RCC 7860 (cell line): ENCODE measurements at places on chromosomes 12 and 14.
A peak's percentile ranks its signal among the peaks of the same experiment; 100 is the strongest.

- DNase-seq, result peak; percentile 59
These were observed 6.0 kb upstream of the IL22 start for GRCh38 chr12:68259318-68259940.

- no peak for DNase-seq
These were observed 88.3 kb downstream of the STON2 start for GRCh38 chr14:81311778-81312177.

- no peak for DNase-seq
These were observed 151.0 kb upstream of the KRAS start for GRCh38 chr12:25401547-25402345.

DNA sequence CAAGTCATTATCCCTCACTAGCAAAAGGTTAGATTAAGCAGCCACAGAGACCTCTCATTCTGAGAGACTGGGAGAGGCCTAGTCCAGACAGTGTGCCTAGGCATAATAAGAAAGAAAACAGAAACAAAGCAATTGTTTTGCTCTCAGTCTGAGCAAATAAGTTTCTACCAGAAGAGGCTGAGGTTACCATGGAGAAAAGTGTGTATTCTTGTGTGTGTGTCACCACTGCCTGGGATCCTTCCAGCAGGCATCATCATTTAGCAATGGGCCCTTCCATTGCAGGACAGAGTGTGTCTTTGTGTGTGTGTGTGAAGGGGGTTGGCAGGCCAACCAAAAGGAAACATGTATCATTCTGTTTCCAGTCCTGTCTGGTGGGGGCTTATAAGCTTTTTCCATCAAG, 3.7 kb downstream of the EFS start:
- no peak for DNase-seq

- DNase-seq, result no peak
These were observed 317.6 kb downstream of the CCDC91 start for GRCh38 chr12:28507867-28508266.

DNA sequence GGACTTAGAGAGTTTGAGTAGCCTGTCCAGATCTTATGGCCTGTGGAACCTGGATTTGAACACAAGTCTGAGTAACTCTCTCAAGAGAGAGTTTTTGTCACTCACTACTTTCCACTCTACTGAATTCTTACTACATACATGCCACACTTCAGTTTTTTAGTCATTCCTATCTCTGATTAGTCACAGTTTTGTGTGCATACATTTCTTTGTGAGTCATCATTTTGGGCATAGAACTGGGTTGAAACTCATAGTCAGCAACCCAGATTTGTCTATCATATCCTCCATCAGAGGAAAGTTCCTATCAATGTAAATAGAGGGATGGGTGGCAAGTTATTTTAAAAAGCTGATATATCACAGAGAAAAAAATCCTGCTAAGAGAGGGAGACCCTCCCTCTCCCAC, 42.9 kb downstream of the FLRT2 start:
- peak; percentile 83 for DNase-seq

DNA sequence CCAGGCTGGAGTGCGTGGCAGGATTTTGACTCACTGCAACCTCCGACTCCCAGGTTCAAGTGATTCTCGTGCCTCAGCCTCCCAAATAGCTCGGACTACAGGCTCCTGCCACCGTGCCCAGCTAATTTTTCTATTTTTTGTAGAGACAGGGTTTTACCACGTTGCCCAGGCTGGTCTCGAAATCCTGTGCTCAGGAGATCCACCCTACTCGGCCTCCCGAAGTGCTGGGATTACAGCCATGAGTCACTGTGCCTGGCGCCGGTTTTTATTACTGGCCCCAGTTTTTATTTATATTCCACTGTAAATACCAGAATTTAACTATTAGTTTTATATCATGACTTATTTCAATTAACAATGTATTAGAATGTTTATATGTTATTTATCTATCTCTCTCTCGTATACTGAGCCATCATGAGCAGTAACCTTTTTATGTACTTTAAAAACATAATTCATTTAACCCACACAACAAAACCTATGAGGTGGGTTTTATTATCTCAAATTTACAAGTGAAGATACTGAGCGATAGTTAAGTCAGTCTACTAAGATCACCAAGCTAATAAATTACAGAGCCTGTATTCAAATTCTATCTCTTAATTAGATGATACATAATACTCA, 47.8 kb downstream of the HECTD1 start:
- DNase-seq, result no peak

DNA sequence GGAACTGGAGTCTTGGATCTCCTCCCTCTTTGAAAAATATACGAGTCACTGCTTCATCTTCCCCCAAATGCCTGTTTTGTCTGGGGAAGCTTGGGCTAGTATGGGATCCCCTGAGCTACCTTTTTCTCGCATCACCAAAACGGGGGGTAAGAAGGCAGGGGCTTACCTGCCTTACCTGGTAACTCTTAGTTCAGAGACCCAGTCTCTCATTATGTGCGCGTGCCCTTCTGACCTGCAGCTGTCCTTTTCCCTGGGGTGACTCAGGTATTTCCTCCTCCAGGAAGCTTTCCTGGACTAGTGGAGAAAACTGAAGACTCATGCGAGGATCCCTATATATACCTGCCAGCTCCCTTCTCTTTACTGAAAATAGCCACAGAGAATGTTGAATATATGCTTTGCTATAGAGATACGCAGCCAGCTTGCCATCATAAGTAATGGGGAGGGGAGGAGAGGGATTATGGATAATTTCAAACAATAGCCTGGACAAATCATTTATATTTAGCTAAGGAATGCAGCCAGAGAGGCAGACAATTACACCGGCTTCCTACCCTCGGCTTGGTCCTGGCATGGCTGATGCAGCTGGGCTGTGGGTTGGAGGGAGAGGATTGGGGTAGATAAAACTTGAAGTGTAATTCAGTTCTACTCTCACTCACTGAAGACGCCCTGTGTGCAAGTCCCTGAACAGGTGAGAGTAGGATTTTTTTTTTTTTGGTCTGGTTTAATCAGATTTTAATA, 1.1 kb downstream of the TSPAN9 start:
- DNase-seq, result no peak

DNA sequence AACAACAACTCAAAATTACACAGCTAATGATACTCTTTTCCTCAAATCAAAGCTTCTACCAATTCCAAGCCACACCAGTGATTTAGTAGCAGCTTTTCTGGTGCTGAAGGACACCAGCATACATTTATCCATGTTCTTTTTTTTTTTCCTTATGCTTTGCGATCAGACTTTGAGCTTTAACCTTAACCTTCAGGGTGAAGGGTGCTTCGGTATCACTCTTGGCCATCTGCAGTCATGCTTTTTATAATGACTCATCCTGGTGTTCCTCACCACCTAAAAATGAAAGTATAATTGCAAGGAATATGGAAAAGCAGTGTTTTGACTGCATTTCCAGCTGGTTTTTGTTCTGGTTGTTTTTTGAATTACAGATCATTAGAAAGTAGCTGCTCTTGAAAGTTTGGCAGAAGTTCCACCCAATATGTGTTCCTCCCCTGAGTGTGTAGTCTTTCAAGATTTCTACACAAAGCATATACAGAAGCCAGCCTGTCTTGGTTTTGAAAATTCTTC, 1.3 kb upstream of the SLC41A2 start:
- peak; percentile 68 for DNase-seq
